ENCODE measurements at places on chromosomes 5 and 9. TPM values are rescaled to one million over a fixed set of nuclear protein-coding genes. Genes with fewer than 3 reads are reported as not detected.

DNA sequence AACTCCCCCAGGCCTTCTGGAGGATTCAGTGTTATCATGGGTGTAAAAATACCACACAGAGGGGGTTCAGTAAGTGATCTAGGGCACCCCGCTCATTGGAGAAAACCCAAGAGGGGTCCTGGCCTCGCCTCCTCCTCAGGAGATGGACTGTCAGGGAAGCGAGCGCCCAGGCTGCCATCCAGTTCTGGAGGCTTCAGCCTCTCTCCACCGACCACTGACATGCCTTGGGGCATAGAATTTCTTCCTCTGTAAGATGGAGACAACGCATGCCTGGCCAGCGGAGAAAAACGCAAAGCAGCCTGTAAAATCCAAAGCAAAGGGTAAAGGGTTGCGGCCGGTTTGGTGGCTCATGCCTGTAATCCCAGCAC lies 165.4 kb downstream of the COL23A1 start:
- no peaks in the 10 kb centered on the region for H3K27me3 ChIP-seq
- DNase-seq, result peak; percentile 39
- peaks cover 55% of the 10 kb centered on the region for H3K4me1 ChIP-seq
- H3K36me3 ChIP-seq, result no peaks in the 10 kb centered on the region
- H3K27ac ChIP-seq, result peak overlapping the region; percentile 91

- peaks cover 3% of the 10 kb centered on the region for H3K27me3 ChIP-seq
- DNase-seq, result no peak
- H3K27ac ChIP-seq, result no peak overlapping the region
Observed at GRCh38 chr5:118468085-118468484, 520.3 kb downstream of the DTWD2 start.

- no peaks in the 10 kb centered on the region for H3K27me3 ChIP-seq
- no peaks in the 10 kb centered on the region for H3K4me1 ChIP-seq
- H3K36me3 ChIP-seq, result no peaks in the 10 kb centered on the region
- no peak overlapping the region for H3K27ac ChIP-seq
Observed at GRCh38 chr5:97452646-97453045, 269.6 kb upstream of the RIOK2 start.

GRCh38 chr5:179405426-179406030 lies 60.3 kb upstream of the ADAMTS2 start:
- H3K27ac ChIP-seq, result no peak overlapping the region
- peaks cover 6% of the 10 kb centered on the region for H3K4me1 ChIP-seq
- DNase-seq, result peak; percentile 31
- no peak overlapping the region for H3K4me3 ChIP-seq

DNA sequence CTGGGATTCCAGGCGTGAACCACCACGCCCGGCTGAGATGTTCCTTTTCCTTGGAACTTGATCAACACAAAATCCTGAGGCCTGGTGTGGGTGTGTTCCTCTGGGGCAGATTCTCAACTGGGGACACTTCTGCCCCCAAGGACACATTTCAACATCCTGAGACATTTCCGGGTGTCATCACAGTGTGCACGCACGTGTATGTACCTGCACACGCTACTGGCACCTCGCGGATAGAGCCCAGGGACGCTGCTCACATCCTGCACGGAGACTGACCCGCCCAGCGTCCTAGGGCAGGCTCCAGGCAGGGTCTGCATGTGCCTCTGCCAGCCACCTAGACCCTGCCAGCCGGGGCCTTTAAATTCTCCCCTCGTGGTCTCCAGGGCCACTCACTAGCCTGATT lies 8.0 kb downstream of the SAPCD2 start:
- no peaks in the 10 kb centered on the region for H3K36me3 ChIP-seq
- H3K4me3 ChIP-seq, result no peak overlapping the region
- H3K4me1 ChIP-seq, result peaks cover 1% of the 10 kb centered on the region
- H3K27ac ChIP-seq, result no peak overlapping the region
- DNase-seq, result no peak

DNA sequence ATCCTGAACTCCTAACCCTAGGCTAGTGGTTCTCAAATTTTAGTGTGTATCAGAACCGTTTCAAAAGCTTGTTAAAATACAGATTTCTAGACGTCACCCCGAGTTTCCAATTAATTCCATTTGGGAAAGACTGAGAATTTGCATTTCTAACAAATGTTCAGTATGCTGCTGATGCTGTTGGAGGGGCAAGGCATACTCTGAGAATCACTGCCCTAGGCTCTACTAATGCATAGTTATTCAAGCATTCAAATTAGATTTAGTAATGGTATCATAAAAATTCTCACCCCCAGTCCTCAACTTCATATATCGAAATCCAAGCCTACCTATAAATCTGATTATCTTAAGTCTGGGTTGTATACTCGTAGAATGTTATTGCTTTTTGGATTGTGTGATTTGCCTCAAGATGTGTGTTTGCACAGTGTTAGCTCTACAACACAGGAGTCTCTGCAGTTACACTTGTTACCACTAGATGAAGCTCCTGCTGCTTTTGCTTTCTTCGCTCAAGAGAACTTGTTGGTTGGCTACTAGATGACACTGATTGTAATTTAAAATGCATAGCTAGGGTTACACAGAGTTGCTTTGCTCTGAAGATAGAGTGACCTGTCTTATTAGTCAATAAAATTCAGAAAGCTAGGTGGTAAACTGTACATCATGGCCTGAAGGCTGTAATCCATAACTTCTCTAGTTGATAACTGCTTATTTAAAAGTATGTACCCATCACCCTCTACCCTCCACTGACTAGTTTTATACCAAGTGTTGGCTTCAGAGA lies 7.5 kb upstream of the ERAP2 start:
- H3K27me3 ChIP-seq, result no peaks in the 10 kb centered on the region
- no peak overlapping the region for H3K4me3 ChIP-seq
- H3K36me3 ChIP-seq, result no peaks in the 10 kb centered on the region
- no peak overlapping the region for H3K27ac ChIP-seq
- DNase-seq, result no peak

Gene GRXCR2
- not detected for total RNA-seq

Gene ROR2
- 36.7 TPM for total RNA-seq

Gene NOXA1
- total RNA-seq, result 19.9 TPM
